ENCODE measurements at places on chromosomes 7 and 10. TPM values are rescaled to one million over a fixed set of nuclear protein-coding genes. Genes with fewer than 3 reads are reported as not detected.
A peak's percentile ranks its signal among the peaks of the same experiment; 100 is the strongest.

The PON1 gene
- not detected for total RNA-seq

The SNX10 gene
- total RNA-seq, result 3.4 TPM

The CREM gene
- 67.6 TPM for total RNA-seq

The AFAP1L2 gene
- total RNA-seq, result 55.0 TPM

The COL1A2 gene
- 4,115 TPM for total RNA-seq

- no peak for DNase-seq
Observed at GRCh38 chr7:1558841-1559625, 3.0 kb upstream of the TMEM184A start.

- no peak for DNase-seq
Observed at GRCh38 chr10:103808780-103809179, 46.6 kb downstream of the SH3PXD2A start.

GRCh38 chr10:5987747-5988146 lies 10.4 kb upstream of the IL15RA start:
- DNase-seq, result peak; percentile 36

DNA sequence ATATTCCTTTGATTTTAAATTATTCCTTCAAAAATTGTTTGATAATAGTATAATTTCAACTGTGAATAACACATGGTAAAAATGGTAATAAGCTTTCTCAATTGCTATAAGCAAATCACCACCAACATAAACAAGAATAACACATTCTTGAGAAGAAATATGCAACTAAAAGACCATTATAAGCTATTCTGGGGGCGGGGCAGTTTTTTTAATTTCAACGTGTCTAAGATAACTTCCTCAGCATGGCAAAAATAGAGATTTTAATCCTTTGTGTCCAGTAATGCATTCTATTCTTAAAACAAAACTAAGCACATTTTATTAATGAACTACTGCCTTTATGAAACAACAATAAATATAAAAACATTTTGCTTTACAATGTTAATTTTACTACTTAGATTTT lies 1.5 kb downstream of the DNAJC12 start:
- no peak for DNase-seq

- DNase-seq, result no peak
Observed at GRCh38 chr10:125079091-125079600, 81.2 kb downstream of the CTBP2 start.

GRCh38 chr10:25125201-25125611 lies 49.6 kb upstream of the GPR158 start:
- DNase-seq, result no peak

- DNase-seq, result no peak
Observed at GRCh38 chr10:24231200-24231599, 22.3 kb downstream of the KIAA1217 start.

- DNase-seq, result no peak
Observed at GRCh38 chr7:138105221-138105620, 29.0 kb downstream of the AKR1D1 start.

DNA sequence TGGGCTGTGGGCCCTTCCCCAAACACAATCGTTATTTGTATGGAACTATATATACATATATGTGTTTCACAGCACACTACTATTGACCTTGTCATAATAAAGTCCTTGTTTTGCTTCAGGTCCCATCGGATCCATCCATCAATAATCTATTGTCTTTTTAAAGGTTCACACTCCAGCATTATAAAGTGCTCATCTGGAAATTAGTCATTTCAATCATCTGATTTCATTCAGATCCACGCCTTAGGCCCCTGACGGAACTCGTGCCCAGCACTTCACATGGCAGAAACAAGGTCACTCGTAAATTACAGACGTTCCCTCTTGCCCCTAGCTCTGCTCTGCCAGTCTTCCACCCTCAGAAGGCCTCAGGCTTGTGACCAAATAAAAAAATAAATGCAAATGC lies 133.1 kb upstream of the PPP2R2D start:
- no peak for DNase-seq

DNA sequence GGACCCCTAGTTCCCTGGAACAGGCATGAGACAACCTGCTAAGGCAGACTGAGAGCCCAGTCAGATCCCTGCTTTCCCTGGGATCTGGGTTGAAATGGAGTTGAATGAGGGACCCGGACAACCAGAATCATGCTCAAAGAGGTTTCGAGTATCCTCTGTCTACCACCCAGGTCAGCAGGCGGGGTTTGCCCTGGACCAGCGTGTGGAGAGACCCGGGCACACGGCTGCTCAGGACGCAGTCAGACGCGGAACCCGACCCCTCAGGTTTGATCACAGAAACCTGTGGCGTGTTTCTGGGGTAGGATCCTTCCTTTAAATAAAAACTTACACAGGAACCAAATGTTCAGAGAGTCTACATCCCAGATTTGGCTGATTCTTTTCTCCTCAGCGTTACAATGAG lies 330.6 kb downstream of the PTPRN2 start:
- DNase-seq, result no peak

DNA sequence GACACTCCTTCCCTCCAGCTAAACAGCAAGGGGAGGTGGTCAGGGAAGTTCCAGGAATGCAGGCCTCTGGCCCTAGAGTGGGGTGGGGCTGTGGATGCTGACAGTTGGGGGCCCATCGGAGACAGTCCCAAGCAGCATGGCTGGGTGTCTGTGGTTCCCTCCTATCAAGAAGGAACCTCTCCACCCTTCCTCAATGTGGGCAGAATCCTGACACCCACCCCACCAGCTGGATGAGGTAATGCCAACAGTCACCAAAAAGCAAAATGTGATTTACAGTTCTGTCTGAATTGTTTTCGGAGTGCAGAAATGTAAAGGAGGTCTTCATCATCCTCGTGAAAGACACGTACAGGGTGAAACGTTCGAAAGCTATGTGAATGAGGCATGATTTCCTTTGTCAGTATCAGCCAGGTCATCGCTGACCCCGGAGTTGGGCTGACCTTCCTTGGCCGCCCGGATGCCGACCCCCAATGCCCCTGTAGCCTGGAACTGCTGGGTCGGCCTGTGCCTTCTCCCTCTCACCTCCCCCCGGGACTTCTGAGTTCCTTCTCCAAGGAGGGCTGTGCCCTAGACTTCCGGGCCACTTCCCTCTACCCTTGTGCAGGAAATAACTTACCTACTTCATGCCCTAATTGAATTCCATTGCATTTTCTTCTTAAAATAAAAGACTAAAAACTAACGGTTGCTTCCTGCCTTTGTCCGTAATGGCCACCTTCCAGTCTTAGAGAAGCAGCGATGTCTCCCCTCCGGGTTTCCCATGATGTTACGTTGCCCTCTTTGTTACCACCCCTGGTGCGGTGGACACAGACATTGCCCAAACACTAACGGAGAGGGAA lies 24.5 kb downstream of the FOXK1 start:
- DNase-seq, result no peak

GRCh38 chr10:118974951-118975350 lies 54.6 kb upstream of the NANOS1 start:
- DNase-seq, result no peak

DNA sequence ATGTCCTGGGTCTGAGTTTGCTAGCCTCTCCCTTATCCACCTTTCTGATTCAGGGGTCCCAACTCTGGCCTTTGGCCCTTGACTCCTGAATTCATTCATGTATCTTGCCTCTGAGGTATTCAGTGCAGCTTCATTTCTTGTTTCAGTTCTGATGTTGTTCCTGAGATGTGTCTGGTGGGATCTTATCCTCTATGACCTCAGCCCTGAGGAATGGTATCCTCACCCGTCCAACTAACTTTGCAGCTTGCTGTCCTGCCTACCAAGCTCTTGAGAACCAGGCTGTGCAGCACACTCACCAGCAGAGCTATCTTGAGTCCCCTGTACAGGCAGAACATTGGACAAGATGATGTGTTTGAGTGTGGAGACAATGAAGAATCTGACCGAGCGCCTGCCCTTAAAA lies 13.8 kb downstream of the SUFU start:
- DNase-seq, result peak; percentile 21

All from tongue (tissue), 3 donors.